Heart right ventricle (tissue), 16 donors: ENCODE measurements at places on chromosomes 3 and 15. TPM values are rescaled to one million over a fixed set of nuclear protein-coding genes. Genes with fewer than 3 reads are reported as not detected.

SMARCC1 gene
- total RNA-seq = 23.6 TPM

GOLGA8M gene
- 2.2 TPM for total RNA-seq

LDHAL6B gene
- not detected for total RNA-seq

COX17 gene
- 94.9 TPM for total RNA-seq
